EH (cell line): ENCODE measurements at places on chromosomes 7 and 10.
A peak's percentile ranks its signal among the peaks of the same experiment; 100 is the strongest.

GRCh38 chr7:75905785-75906604 lies 9.0 kb upstream of the POR start:
- DNase-seq, result peak; percentile 58

DNA sequence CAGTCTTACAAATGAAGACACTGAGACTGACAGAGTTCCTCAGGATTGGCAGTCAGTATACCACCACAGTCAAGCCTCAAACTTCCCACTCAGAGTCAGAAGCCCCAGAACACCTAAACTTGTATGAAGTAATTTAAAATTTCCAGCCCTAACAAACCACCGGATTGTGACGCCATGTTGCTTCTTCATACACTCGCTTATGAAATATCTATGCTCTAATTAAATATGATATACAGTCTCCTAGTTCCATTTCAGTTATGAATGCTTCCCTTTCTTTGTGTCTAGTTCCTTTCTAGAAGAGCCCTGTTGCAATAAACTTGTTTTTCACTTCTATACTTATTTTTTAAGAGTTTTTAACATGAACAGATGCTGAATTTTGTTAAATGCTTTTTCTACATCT lies 172.0 kb upstream of the NOBOX start:
- DNase-seq, result no peak

DNA sequence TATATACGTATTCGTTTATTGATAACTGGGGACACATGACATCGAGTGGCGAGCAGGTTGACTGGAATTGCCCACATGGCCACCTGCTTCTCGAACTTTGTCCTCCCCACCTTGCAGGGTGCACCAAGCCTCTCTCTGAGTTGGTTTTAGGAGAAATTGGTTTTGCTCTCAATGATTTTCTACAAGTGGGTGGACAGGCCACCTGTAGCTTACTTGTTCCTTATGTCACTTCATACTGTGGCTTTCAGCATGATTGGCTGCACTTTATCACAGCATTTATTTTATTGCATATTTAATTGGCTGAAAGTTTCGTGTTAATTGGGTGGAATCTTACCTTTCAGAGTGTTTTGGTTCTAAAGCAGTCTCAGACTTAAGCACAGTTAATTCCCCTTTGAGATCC lies 215.6 kb upstream of the SHH start:
- DNase-seq, result no peak

DNA sequence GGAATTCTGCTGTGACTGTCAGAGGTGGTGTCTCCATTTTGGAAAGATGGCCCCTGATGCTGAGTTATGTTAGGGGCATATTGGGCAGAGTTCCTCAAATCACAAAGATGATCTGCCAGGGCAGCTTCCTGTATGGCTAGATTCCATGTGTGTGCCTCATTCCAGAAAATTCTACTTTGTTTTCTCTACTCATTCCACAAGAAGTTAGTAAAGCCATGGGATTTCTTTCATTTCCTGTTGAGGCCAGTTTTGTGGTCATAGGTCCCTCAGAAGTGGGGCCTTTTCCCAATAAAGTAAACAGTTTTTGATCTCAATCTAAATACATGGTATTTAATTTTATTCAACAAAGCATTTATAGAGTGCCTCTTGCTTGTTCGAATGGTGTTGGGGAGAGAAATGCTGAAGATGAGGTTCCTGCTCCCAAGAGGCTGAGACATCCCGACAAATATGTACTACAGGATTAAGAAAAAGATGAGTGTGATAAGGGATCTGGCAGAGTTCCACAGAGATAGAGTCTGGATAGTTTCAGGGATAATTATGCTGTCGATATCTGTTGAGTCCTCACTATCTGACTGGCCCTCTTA lies 33.0 kb downstream of the MINDY4 start:
- DNase-seq, result peak; percentile 97

DNA sequence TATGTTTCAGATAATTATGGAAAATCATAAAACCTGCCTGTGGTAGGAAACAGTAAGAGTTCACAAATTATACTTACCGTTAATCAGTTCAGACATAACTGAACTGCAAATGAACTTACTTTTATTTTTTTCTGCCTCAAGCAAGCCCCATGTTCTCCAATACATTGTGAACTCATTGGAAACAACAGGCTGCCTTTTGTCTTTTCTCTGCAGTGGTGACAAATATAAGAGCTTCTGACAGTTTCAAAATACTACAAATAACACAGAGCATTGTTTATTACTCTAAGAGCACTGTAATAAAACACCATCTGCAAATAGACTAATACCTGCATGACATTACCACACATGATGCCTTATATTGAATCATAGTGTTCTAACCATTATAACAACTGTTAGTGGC lies 94.0 kb upstream of the CDCA7L start:
- DNase-seq, result no peak

DNA sequence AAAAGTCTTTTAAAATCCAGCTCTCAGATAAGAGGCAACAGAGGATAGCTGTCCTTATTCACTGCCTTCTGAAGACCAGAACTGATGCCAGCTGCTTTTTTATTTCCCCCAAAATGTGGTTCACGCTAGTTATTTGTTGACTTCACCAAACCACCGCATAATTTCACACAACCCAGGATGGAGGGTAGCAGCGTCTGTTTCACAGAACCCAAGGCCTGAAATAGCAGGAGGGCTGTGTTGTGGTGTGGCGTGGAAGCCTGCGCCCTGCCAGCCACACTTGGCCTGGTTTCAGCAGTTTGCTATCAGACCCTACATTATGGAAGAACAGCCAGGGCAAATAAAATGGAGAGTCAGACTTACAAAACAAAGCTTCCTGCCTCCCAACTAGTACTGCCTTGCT lies 155.4 kb downstream of the DYNC1I1 start:
- DNase-seq, result no peak

DNA sequence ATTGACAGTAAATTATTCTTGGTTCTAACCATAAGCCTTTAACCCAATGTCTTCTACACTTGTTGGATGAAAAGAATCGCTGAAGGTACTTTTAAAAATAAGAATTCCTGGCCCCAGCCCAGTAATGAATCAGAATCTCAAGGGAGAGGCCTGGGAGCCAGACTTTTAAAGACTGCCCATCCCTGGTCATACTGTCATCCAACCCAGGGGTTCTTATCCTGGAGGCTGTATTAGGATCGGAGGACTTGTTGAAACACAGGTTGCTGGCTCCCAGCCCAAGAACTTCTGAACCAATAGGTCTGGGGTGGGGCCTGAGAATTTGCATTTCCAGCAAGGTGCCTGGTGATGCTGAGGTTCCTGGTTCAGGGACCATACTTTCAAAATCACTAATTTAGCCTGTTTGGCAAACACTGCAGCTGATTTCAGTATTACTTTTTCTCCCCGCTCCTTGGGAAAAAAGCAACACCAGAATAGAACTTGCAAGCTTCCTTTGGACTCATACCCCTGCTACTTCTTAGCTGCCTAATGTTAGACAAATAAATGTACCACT lies 79.5 kb upstream of the FAM133B start:
- DNase-seq, result no peak

GRCh38 chr7:117188949-117189592 lies 133.8 kb downstream of the WNT2 start:
- no peak for DNase-seq

DNA sequence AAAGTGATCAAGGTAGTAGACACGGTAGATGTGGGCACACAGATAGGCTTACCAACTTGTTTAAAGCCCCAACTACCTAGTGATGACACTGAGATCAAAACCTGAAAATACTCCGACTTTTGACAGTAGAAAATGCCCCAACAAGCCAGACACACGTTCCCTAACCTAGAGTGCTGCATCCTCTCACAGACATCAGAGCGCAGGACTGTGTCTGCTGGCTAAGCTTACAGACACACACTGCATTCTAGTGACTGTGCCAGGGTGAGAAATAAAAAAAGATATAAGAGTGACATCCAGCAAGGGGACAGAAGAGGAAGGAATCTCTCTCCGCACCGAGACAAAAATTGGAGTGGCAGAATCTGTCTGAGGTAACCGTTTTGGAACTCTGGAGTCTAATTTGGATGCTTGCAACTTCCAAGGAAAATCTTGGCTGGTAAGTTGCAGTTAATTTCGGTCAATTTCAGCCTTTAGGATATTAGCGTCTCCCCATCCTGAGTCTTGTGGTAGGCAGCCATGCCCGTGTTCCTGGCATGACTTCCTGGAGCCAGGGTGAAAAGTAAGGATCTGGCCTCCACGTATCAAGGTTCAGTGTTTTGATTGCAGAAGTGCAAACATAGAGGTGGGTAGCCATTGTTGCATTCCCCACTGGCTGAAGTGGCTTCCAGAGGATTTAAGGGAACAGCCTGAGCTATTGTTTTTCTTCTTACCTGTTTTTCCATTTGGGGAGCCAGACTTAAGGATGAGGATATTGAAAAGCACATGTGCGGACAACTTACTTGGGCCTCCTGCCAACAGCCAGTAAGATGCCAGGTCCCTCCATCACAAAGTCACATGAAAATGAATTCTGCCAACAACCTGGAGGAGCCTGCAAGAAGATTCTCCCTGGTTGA lies 124.1 kb downstream of the SMURF1 start:
- no peak for DNase-seq

- no peak for DNase-seq
These were observed 545.5 kb downstream of the TCERG1L start for GRCh38 chr10:130766071-130766470.

DNA sequence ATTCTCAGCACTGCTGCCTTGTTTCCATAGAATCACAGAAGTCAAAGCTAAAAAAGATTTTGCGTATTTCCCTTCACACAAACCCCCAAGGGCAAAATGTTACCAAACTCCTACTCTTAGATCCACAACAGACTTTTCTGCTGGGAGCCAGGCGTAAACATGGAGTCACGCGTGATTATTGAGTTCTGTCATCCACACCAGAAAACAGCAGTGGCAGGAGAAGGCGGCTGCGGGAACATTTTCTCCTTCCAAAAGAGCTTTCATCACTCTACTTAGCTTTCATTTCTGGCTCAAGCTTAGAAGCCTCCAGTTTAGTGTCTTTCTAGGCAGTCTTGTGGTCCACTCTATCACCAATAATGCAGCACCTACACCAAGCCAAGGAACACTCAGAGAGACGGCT lies 712.9 kb upstream of the NRP1 start:
- no peak for DNase-seq

- DNase-seq, result no peak
These were observed 12.5 kb upstream of the COL13A1 start for GRCh38 chr10:69789164-69789576.

DNA sequence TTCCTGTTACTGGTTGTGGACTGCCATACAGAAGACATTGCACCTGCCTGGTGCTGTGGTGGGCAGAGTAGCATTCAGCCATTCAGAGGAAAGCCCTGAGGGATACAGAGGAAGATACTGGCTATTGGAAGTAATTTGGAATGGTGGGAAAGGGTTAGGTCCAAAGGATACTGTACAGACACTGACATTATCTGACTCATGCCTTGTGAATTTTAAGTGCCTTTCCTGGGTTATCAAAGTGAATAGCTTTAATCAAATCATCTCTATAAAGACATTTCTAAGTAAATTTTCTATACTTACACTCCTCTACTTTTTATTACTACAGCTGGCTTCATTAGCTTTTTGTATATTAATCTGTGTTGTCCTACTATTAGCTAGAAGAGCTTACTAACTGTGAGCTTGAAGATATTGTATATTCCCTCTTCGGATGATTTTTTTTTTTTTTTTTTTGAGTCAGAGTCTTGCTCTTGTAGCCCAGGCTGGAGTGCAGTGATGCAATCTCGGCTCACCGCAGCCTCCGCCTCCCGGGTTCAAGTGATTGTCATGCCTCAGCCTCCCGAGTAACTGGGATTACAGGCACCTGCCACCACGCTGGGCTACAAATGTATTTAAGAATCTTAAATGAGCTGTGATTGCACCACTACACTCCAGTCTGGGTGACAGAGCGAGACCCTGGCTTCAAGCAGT lies 186.5 kb downstream of the ADK start:
- peak; percentile 62 for DNase-seq

DNA sequence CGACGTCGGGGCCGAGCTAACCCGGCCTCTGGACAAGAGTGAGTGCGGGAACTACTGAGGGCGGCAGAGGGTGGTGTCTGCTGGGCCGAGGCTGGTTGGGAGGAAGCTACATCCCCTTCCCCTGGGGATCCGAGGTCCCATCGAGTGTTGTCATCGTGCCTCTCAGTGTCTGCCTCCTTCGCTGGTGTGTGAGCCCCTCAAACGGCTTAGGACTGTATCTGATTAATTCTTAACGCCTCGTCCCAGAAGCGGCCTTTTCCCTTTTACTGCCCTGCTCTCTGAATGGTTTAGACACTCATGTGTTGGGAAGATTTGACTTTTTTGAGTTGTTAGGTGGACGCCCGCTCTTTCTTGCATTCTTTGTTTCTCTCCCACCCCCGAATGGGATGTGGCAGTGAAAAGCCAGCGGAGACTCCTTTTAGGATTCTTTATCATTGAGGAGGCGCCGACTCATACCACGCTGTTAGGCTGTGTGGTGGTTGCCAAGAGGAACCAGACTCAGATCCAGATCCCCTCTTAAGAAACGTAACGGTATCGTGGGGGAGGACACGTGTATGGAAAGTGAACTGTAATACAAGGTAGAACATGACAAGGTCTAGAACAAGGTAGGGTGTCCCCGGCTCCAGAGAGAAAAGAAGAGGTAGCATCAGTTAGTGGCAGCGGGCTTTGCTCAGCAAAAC lies 631 bp downstream of the SUPV3L1 start:
- DNase-seq, result peak; percentile 30

- peak; percentile 57 for DNase-seq
These were observed 10.4 kb downstream of the UNC5B start for GRCh38 chr10:71222601-71223346.

DNA sequence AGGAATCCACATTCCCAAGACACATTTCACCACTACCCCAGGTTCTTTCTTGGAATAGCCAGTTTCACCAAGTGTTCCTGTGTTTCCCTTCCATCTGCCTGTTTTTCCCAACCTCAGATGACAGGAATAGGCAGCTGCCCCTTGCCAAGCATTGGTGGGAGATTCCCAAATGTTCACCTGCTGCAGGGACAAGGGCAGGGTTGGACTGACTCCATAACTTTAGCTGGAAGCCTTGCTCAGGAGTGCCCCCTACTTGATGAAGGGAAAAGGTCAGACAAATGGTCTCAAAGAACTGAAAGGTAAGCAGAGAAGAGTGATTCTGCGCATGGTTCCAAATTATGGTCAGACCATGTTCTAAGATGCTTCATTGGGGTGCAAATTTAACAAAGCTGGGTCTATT lies 45.1 kb upstream of the LYZL1 start:
- peak; percentile 19 for DNase-seq

DNA sequence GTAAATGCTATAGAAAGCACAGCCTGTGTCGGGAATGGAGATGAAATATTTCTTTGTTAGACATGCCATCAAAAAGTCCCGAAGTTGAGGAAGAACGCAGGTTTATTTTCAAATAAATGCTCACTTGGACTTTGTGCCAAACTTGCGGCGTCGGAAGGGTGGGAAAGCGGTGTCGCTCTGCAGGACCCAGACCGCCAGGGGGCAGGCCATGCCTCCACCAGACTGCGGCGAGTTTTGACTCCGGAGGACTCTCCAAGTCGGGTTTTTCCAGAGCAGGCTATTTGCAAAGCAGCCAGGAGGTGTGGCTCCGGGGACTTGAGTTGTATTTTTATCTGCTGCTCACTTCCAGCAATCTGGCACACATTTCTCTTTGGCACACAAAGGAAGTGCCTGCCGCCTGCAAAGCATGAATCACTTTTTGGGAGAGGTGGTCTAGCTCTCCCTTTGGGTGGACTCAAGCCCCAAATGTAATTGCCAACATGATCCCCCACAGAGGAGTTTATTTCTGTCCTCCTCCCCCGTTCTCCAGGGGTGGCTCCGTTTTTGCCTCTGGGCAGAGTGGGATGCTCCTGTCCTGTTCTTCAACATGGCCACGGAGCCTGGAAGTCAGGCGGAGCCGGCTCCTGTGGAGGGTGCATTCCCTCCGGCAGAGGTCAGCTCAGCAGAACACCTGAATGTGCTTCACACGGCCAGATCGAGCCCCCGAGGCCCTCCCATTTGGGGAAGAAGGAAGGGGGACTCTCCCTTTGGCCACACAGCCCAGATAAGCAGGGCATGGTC lies 82.3 kb upstream of the GPR26 start:
- DNase-seq, result peak; percentile 81
